ENCODE measurements at places on chromosomes 3 and 15. TPM values are rescaled to one million over a fixed set of nuclear protein-coding genes. Genes with fewer than 3 reads are reported as not detected.

GRCh38 chr3:149777414-149778214 lies 14.7 kb downstream of the ANKUB1 start:
- DNase-seq: no peak

Gene CMTM6
- 37.8 TPM for total RNA-seq

DNA sequence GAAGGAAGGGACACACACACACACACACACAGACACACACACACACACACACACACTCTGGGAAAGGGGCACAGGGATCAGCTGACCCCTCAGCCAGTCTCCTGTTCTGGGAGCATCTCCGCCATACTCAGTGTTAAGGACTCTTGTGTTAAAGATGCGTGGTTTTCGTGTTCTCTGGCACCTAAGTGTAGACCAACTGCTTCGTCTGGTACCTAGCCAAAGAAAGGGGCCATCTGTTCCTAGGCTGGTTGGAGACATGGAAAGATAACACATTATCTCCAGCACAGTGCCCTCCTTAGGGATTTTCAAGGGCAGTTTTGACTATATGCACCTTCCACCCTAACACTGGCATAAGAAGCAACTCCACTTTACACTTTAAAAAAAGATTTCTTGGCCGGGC lies 65.1 kb downstream of the EPHB1 start:
- DNase-seq: no peak

DNA sequence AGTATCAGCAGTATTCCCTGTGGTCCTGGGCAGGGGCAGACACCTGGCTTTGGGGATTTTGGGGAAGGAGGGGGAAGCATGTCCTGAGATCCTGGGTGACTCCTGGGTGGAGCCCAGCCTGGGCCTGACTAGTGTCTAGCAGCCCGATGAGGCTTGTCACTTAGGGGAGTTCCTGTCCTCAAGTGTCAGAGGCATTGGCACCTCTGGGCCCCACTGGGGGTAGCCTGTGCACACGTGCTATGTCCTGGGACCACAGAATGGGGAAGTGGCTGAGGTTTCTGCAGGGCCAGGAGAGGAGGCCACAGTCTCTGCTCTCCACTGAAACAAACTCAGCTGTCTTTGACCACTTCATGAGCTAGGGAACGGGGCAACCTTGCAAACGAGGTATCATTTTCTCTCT lies 31.5 kb upstream of the ADCY5 start:
- DNase-seq: no peak

Gene SLC15A2
- total RNA-seq: 0.75 TPM

GRCh38 chr3:110589341-110589740 lies 482.3 kb upstream of the NECTIN3 start:
- no peak for DNase-seq

Gene AADACL2
- not detected for total RNA-seq

DNA sequence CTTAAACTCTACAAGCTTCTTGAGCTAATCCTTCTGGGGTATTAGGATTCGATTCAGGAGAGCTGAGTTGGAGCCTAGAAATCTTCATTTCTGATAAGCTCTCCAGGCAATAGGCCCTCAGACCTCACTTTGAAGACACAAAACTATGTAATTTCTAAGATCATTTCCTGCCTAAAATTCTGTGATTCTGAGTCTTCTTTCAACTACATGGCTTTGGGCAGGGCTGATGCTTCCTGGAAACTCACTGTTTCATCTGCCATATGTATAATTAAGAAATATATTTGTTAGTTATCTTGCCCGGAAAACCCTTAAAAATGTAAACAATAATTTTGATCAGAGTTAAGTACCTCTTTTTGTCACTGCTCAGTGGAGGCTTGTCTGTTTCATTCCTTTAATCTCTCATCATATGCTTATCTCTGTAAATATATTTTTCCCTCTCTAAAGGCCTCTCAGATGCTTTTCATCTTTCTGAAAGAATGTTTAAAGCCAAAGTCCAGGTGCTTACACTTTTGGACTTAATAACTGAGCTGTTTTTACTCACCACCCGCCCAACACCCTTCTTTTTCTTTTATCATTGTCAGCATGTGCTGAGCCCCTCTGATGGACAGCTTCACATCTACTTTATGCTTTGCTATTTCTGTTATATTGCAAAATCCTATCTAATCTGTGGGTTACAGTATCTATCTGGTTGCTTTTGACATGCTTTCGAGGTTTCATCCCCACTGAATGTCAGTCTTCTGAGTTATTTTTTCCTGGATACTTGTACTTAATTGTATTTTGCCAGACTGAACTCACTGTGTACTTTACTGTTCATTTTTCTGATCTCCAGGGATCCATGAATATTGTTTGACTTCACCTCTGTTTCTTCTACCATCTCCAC lies 38.2 kb downstream of the FILIP1L start:
- DNase-seq: no peak

Data from CD4-positive, alpha-beta T cell (primary cell).